CD4-positive, alpha-beta T cell treated with Interferon gamma for 1 hour (primary cell): ENCODE measurements at places on chromosomes 6 and 20.

- DNase-seq, result no peak
Measured at GRCh38 chr6:167146977-167147376, 10.8 kb downstream of the GPR31 start.

GRCh38 chr20:25507385-25508082 lies 77.8 kb downstream of the NINL start:
- no peak for DNase-seq

DNA sequence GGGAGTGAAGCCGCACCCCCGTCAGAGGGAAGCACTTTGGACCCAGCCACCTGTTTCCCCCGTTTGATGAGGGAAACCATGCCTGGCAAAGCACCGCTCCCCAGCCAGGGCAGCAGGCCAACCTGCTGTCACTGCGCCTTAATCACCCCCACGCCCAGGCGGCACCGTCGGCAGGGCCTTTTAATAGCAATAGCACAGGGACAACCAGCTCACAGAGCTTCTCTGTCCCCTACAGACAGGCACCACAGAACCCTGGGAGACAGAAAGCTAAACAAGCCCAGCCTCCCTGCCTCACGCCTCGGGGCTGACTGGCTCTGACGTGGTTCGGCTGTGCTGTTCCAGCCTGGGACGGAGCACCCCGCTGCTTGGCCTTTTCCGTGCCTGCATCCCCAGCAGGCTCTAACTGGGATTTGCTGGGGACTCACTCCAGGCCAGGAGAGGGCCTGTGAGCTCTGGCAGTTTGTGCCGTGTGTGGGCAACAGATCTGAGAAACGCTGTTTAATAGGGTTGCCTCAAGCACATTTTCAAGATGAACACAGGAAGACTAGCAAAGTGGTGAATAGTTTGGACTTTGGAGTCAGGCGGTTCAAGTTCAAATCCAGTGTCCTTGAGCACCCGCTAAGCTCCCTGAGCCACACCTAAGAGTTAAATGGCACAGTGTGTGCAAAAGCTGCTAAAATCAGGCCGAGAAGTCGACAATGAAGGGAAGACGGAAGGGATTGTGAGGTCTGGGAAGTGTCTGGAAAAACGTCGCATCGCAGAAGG lies 223.8 kb downstream of the NRN1 start:
- DNase-seq, result no peak

DNA sequence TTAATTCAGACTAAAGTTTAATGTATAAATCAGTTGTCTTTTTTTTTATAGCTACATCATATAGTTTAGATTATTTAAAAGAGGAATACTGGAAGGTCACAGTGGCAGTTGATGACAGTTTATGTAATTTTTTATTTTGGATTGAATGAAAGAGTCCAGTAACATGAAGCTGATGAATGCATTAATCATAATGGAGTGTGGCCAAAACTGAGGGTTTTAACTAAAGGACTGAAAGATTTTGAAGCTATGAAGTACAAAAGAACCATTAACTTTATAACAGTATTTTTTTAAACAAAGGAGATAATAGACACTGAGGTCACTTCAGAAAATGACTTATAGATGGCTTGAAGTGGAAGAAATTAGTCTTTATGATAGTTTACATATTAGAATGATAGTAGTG lies 41.3 kb downstream of the TRMT11 start:
- no peak for DNase-seq

DNA sequence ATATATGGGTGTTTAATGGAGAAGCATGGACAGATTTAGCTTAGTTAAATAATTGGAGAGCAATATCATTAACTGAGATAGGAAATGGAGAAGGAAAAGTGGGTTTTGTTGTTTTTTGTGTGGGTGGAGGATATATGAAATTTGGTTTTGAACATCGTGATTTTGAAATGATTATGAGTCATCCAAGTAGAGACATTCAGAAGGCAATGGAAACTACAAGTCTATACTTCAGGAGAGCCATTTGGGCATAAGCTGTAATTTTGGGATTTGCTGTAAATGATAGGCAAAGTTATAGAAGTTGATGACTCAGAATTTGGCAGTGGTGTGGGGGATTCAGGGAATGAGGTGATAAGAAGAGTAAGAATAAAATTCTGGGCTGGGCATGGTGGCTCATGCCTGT lies 27.4 kb upstream of the FAM135A start:
- no peak for DNase-seq
